ENCODE measurements at places on chromosomes 1 and 21.

GRCh38 chr1:48190881-48191280, 31.6 kb upstream of the SLC5A9 start:
- no peak for DNase-seq

- no peak for DNase-seq
These were observed 87.2 kb upstream of the MAP1LC3C start for GRCh38 chr1:242086093-242086492.

DNA sequence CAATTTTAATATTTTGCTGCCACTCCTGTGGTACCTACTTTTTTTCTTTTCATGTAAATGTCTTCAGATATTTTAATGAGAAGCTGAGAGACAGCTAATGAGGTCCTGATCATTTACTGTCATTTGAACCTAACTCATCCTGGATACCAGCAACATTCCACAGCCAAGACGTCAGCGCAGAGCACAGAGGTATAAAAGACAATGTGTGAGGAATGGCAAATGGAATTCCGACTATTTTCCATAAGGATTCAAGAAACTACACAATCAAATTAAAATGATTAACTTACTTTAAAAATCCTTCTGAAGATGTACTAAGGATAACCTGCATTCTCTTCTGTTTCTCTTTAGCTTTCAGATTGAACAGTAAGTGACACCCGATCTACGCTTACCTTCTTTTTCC, 38.8 kb downstream of the HEATR1 start:
- DNase-seq, result no peak

DNA sequence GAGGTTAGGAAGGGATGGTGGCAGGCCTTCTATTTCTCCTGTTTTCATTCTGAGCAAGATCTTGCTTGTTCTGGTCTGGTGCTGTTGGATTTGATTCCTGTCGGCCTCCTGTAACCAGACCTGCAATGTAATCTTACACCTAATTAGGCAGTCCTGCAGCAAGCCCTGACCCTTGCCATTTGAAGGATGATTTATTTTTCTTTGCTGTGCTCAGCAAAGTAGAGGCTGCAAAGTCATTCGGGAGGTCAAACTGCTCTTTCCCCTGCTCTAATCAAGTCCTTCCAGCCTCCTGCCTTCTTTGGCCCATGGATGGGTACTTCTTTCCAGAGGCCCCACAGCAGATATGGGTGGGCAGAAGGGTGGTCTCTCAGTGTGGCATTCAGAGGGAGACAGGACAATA, 417.7 kb upstream of the USP24 start:
- DNase-seq, result no peak

DNA sequence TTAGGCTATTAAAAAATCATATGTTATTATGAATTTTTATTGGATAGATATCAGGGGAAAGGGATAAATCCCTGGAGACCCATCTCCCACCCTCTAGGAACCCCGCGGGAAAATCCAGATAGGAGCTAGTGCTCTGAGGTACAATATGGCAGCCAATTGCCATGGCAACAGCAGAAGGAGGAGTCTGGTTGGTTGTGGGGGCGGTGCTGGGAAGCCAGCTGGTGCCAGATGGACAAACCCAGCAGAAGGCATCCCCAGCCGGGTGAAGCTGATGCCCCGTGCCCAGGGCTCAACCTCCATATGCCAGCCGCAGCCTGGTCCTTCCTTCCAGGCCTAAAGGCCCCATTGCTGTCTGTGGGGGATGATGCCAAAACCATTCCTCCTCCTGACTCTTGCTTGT, 38.3 kb downstream of the RHBG start:
- no peak for DNase-seq

GRCh38 chr1:155099331-155099730, 20.7 kb downstream of the EFNA3 start:
- no peak for DNase-seq

DNA sequence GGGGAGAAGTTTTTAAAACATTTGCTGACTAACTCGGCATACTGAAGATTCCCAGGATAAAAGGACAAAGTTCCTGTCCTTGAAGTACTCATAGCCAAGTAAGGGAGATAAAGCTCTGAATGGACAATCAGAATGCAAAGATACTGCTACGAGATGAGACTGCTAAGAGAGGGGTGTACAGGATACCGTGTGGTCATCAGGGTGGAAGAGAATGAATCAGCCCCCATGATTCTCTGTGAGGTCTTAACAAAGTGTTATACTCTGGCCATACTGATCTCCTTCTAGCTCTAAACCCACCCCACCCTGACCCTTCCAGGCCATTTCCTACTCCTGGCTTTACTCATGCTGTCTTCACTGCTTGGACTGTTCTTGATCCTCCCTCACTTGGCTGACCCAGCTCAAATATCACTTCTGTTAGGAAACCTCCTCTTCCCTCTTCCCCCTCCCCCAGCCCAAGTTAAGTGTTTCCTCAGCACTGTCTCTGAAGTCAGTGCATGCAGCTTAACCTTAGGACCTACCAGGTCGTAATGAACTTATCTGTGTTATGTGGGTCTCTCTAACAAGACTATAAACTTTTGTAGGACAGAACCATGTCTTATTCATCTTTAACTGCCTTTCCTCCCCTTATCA, 15.8 kb upstream of the MAGOH start:
- no peak for DNase-seq

GRCh38 chr1:8439015-8439702, 121.2 kb downstream of the SLC45A1 start:
- DNase-seq, result no peak

DNA sequence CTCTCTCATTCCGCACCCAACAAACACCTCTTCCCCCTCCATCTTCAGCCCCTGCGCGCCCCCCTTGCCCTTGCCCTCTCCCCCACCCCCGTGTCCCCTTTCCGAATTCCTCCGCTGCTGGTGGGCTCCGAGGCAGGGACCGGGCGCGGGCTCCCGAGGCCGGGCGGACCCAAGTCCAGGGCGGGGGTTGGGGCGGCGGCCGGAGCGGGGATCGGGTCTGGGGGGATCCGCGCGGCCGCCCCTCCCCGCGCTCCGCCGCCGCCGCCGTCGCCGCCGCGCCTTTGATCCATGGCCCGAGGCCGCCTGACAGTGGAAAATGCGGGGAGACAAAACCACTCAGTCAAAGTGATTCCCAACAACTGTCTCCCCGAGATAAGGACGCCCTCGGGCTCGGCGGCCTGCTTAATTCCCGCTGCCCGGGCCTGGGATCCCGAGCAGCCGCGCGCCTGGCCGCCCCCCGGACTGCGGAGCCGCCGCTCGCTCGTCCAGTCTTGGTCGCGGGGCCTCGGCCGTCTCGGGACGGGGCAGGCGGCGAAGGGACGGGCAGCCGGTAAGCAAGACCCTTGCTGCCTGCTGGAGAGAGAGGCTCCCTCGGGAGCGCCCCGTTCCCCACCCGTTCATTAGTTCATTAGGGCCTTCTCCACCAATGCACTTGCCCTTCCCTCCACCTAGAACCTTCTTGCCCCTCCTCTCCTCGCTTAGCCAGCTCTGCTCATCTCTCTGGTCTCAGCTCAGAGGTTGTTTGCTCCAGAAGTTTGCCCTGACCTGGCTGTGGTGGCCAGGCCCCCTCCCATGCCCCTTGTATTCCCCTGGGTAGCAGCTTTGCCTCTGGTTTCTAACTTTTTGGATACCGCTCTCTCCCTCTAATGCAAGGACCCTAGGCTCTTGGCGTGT, 86.4 kb downstream of the PAX7 start:
- no peak for DNase-seq

DNA sequence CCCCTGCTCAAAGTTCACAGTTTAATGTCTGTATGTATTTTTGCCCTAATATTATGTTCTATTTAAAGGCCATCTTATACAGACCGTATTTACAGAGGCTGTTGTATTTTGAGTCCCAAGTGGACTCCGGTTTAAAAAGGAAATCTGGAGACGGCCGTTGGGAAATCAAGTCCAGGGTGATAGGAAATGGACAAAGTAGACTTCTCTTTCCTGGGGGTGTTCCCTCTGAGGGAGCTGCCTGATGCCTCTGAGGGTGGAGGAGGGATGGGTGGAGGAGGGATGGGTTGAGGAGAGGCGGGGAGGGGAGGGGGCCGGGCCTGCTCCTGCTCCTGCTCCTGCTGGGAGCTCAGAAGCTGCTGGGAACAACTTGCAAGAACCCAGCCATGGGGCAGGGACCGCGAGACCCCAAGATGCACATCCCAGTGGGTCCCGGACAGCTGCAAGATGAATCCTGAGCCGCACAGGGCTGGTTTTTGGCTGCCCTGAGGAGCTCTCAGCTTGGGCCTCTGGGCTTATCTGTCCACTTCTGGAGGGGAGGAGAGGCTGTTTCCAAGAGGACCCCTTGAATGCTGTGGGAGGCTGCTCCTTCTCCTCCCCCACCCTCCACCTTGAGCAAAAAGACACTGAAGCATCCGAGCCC, 12.0 kb upstream of the ACTL8 start:
- no peak for DNase-seq

DNA sequence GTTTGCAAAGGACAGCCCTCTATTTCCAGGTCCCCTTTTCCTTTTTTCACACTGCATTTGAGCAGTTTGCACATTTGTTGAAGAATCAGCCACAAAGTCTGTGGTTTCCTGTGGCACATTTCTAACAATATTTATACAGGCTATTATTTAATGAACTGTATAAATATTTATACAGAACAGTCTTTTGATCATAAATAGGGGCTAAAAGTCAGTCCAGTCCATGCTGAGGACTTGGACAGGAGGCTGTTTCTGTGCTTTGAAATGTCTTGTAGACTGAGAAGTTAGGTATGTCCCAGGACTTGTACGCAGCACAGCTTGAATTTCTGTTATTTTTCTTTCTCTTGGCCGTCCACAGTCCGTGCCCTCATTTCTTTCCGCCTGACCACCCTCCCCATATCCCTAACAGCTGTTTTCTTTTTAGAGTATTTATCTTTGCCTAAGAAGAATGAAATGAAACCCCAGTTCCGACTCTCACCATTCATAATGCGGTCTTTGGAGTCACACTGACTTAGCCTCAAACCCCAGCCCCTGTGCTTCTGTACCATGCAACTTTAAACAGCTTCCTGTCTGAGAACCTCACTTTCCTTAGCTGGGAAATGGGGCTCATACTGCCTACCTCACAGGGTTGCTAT, 19.7 kb downstream of the FGGY start:
- DNase-seq, result no peak

DNA sequence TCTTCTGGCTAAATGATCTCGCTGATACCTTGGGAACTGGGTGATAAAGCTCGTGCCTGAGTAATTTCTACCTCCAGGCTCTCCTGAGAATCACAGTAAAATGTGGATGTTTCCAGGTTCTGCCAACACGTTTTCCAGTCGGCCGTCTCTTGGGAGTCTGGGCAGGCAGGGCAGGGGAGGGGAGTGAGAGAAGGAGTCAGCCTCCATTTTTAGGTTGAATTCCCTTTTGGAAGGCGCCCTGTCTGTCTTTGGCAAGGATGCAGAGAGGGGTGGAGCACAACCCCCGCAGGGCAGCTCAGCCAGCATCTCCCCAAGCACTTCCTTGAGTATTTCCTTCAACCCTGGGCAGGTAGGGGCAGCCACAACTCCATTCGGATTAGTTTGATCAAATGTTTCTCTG, 15.5 kb upstream of the ACTRT2 start:
- DNase-seq, result no peak

- DNase-seq, result no peak
These were observed 26.2 kb downstream of the CAPN8 start for GRCh38 chr1:223639331-223639749.

DNA sequence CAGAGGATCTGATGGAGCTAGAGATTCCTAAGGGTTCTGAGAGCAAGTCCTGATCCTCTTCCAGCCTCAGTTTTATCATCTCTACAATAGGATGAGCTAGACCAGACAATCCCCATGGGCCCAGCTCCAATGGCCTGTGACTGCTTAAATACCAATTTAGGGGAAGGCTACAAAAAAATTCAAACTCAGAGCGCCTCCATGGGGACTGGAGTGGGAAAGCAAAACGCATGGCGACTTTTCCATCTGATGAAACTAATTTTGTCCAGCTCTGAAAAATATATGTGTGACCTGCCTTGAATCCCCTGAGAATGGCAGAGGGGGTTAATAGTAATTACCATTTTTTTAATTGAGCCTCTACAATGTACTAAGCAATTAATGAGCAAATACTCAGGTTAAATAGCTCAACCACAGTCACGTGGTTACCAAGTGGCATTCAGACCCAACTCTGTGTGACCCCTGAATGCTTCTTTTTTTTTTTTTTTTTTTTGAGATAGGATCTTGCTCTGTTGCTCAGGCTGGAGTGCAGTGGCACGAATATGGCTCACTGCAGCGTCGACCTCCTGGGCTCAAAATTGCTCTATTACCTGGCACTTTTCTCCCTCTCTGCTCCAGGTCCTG, 8.4 kb downstream of the EXTL1 start:
- no peak for DNase-seq

GRCh38 chr1:1776672-1777582, 1.3 kb downstream of the NADK start:
- DNase-seq, result no peak

GRCh38 chr21:31888936-31889371, 16.1 kb downstream of the HUNK start:
- DNase-seq, result no peak

DNA sequence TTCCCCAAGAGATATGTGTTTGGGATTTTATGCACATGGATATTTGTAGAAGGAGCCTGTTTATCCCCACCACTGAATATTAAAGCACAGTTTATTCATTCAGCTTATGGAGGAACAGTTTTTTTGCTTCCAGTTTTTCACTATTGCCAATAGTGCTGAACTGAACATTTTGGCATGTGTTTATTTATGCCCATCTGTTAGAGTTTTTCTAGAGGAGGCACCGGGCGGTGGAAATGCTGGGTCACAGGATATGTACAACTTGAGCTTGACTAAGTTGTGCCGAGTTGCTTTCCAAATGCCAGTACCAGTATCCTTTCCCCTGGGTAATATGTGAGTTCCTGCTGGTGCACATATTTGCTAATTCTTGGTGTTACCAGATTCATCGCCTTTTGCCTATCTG, 111.3 kb downstream of the GREM2 start:
- DNase-seq, result no peak

DNA sequence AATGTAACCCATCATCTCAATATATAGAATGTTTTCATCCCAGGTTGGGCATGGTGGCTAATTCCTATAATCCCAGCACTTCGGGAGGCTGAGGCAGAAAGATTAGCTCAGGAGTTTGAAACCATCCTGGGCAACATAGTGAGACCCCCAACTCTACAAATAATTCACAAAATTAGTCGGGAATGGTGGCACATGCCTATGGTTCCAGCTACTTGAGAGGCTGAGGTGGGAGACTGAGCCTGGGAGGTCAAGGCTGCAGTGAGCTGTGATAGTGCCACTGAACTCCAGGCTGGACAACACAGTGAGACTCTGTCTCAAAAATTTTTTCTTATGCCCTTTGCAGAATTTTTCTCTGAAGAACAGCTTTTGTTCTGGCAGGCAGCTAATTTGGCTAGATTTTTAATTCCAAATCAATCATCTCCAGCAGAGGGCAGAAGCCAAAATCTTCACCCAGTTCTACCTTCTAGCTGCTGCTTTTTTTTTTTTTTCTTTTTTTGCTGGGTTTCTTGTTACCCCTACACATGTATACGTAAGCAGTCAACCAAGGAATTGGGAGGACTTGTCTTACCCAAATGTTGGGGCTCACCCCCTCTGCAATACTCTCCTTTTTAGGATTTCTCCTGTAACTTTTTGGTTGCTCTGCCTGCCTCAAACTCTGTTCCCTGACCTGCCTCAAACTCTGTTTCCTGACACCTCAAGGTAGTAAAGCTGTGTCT, 2.7 kb upstream of the RAD54L start:
- no peak for DNase-seq

Data from stimulated activated CD4-positive, alpha-beta T cell treated with anti-CD3 and anti-CD28 coated beads, TNF-alpha, amount 100 ng/mL, for 4 hours (primary cell).